ENCODE measurements at places on chromosomes 3 and 15.

DNA sequence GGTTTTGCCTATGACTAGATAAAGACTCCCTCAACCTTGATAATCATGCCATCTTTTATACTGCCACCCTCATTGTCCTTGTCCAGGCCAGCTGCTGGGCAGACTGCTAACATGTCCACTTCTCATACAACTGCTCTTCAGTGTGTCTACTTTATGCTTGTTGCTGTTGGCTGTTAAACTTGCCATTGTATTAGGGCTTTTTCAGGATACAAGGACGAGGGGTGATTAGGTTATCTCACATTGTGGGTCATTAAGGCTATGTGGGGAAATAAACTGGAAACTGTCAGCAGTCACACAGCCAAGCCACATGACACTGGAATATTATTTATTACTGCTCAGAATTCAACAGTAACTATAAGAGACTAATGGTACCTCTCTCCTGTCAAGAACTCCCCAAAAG is 36.1 kb downstream of the STARD9 start:
- DNase-seq: no peak

DNA sequence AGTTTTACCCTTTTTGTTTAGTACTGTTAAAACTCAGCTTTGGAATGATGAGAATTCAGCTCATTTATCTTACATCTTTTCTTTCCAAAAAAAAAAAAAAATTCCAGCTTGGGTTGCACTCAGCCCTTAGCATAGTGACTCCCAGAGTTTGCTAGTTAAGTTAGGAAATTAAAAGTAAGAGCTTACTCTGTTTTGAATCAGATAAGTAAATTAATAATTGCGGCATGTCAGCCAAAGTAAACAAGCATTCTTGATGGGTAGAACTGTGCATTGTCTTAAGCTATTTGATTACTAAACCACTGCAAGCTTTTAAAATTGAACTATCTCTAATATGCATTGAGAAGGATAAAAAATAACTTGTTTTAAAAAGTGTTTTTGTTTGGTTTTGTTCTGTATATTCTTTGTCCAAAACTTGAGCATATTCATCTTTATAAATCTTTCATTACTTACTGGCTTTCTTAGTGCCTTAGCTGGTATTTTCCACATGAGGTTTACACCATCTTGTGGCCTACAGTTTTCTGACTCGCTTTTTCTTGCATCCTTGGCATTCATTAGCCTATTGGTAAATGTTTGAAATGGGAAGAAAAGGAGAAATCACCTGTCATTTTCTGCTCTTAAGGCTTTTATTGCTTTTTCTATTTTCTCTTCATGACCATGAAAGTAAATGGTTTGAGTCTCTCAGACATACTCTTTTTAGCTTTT is 107.6 kb downstream of the FILIP1L start:
- peak; percentile 50 for DNase-seq

GRCh38 chr3:144593881-144594280 is 622.3 kb downstream of the DIPK2A start:
- no peak for DNase-seq

- DNase-seq: no peak
Observed at GRCh38 chr3:151196434-151196833, 6.6 kb downstream of the GPR171 start.

GRCh38 chr15:69628256-69629093 is 175.9 kb downstream of the RPLP1 start:
- no peak for DNase-seq

DNA sequence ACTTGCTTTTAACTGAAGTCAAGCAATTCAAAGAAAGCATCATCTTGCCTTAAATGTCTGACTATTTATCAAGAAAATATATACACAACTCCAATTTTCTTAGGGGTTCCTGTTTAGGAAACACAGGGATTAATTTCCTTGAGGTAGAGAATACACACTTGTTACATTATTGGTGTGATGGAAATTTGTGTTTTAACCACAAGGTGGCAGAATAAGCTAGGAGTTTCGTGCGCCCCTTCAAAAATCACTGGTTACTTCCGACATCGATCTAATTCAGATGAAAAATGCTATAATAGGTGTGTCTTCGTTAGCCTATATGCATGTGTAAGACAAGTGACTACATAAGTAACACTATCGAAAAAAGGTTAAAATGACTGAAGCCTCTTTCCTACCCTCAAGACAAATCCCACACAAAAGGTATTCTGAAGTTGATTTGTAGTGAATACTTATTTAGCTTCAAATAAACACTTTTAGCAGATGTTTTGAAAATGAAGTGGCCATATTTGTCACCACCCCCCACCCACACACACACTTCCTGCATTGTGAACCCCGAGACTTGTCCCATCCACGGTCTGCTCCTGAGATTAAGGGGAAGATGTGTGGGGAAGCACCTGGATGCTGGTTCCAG is 246.5 kb downstream of the ROBO1 start:
- DNase-seq: peak; percentile 37

- peak; percentile 13 for DNase-seq
Observed at GRCh38 chr3:117016378-117016777, 306.8 kb downstream of the TUSC7 start.

DNA sequence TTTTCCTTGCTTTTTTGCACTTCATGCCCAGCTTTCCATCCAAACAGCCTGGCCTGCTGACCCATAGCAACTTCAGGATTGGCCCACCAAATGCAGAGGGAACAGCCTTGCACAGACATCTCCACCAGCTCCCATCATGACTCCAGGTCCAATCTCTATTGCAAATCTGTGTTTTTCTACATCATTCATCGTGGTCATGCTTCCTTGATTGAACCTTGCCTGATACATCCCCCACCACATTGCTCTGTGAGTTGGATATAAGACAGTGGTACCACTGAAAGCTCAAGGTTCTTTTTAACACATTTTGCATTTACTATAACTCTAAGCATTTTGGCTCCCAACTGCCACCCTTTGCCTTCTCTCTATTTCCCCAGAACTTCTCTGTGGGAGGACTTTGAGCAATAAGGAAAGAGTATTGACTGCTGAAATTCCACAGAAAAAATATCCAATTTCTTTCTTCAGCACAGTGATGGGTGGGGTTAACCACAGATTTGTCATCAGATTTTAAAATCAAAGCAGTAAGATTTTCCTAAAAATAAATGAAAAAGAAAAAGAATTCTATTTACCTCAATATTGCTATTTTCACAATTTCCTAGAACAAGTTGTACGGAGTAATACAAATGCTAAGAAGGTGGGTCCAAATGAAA is 114.6 kb upstream of the GALNT15 start:
- no peak for DNase-seq

GRCh38 chr3:126127904-126128303 is 44.0 kb upstream of the SLC41A3 start:
- DNase-seq: no peak

GRCh38 chr3:81045976-81046375 is 715.5 kb downstream of the GBE1 start:
- no peak for DNase-seq

- no peak for DNase-seq
Observed at GRCh38 chr15:95946241-95946640, 384.3 kb upstream of the NR2F2 start.

- no peak for DNase-seq
Observed at GRCh38 chr3:44284949-44285348, 43.3 kb downstream of the TOPAZ1 start.

DNA sequence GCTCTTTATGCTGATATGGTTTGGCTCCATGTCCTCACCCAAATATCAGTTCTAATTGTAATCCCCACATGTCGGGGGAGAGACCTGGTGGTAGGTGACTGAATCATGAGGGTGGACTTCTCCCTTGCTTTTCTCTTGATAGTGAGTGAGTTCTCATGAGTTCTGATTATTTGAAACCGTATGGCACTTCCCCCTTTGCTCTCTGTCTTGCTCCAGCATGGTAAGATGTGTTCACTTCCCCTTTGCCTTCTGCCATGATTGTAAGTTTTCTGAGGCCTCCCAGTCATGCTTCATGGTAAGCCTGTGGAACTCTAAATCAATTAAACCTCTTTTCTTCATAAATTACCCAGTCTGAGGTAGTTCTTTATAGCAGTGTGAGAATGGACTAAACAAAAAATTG is 107.6 kb downstream of the IMPG2 start:
- no peak for DNase-seq

DNA sequence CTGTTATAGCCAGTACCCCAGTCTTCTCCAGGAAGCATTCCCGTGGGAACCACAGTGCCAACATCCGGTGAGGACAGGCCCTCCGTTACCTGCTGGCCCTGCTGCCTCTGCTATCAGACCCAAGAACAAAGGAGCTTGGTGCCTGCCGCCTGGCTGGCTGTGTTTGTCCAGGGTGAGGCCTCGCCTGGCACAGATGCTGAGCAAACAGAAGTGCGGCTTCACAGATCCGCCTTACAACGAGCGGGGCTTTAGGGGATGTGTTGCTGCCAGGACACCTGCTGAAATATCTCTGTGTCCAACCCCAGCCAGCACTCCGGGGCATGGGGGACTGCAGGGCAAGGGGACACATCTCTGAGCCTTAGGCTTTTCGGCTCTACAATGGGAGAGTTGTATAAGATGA is 2.2 kb upstream of the EPHB3 start:
- no peak for DNase-seq

GRCh38 chr3:71657831-71658530 is 67.2 kb downstream of the EIF4E3 start:
- no peak for DNase-seq

DNA sequence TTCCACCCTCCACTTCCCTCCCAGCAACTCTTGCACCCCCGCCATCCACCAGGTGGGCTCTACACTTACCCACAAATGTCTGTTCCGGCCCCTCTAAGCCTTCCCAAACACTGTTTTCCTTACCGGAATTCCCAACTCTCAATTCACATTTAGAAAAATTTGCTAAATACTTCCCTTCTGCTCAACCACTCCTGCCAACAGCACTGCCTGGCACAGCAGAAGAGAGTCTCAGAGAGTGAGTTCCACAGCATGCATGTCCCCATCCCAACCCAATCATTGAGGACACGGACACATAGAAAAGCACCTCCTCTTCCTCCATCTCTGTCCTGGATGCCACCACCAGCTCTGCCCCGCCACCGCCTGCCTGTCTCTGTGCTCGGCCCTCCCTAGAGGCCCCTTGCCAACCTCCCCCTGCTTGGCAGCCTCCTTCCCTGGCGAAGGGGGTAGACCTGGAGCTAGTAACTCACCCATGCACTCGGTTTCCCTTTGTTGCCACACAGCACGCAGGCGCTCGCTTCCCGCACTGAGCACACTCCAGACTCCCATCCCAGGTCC is 66.2 kb upstream of the SLC6A1 start:
- no peak for DNase-seq

DNA sequence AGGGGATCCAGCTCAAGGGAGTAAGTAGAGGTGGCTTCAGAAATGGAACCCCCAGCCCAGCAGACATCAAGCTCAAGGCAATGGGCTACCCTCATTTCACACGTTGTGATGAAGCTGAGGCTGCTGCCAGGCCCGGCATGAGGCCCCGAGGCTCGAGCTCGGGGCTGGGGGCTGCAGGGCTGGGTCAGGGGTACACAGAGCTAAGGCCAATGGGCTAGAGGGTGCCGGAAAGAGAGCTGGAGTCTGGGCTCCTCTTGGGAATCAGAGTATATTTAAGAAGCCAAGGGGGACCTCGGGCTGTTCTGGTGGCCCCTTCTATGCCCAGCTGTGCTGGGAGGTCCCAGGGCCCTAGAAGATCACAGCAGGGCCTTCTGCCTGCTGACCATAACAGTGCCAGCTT is 7.4 kb downstream of the PRSS50 start:
- no peak for DNase-seq

- peak; percentile 58 for DNase-seq
Observed at GRCh38 chr3:29339016-29339833, 58.4 kb downstream of the RBMS3 start.

- DNase-seq: no peak
Observed at GRCh38 chr15:100193277-100193860, 148.4 kb downstream of the ADAMTS17 start.

DNA sequence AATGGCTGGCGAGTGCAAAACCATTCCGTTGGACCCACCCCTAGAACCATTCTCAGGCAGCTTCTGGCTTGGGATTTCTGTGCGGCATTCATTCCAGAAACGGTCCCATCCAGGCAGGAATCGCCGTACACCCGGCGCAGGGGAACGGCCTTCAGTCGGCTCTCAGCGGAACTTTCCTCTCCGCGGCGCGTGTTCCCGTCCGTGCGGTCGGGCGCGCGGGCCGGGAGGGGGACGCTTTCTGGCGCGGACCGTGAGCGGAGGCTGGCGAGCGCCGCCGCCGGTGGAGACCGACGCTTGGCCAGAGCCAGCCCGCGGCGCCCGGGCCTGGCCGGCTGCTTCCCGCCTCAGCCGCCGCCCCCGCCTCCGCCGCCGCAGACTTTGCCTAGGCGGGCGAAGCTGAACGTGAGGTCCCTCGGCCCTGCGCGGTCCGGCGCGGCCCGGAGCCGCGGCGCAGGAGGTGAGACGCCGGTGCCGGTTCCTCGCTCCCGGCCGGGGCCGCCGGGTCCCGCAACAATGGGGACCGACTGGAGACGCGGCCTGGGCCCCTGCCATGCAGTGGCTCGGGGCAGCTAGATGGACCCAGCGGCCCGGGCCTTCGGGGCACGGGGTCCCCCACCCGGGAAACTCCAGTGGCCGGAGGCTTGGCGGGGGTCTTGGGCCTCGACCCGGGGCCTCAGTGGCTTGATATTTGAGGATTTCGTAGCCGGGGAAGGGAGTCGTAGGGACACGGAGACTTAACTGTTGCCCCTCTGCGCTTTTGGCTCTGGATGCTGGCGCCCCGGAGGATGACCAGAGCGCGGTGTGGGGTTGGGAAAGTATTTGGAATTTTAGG is at the start of gene RAD54L2:
RAD54L2 (plus strand) TSS at position 261 of the 832 bp plus-strand sequence. CDS start 51,702 bp downstream, outside the sequence.
- DNase-seq: peak; percentile 85

- DNase-seq: no peak
Observed at GRCh38 chr15:66846031-66846430, 144.0 kb downstream of the SMAD6 start.

- no peak for DNase-seq
Observed at GRCh38 chr3:143521803-143522202, 326.5 kb downstream of the SLC9A9 start.

GRCh38 chr15:88202231-88202630 is 54.3 kb downstream of the NTRK3 start:
- DNase-seq: no peak

DNA sequence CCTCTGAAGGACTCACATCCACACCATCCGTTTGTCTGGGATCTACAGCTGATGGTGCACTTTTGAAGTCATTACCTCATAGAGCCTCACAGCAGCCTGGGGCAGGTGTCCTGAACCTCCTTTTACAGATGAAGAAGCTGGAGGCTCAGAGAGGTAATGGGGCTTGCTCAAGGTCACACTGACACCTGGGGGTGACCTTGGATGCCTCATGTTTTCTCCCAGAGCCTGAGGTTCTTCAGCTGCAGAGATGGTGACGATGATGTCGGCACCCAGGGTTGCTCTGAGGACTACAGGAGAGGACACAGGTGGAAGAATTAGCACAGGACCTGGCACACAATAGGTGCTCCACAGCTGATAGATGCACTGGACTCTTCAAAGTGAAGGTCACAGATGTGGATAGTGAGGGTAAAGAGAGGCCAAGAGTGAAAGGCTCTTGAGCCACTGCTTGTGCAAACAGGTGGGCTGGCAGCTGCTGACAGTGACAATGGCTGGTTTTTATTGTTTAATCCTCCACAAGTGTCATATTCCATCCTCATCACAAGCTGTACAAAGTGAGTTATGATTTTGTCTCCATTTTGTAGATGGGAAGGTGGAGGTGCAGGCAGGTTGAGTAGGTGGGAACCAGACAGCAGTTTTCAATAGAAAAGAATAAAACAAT is 17.4 kb upstream of the ATP2B2 start:
- no peak for DNase-seq

- DNase-seq: no peak
Observed at GRCh38 chr3:196143708-196144382, 62.0 kb upstream of the TFRC start.

GRCh38 chr3:36215241-36215640 is 165.1 kb upstream of the STAC start:
- no peak for DNase-seq

All from fibroblast of skin of back (primary cell).